ENCODE measurements at places on chromosomes 1 and 21.
A peak's percentile ranks its signal among the peaks of the same experiment; 100 is the strongest.

GRCh38 chr21:34813266-34813894 lies 144.6 kb downstream of the CLIC6 start:
- DNase-seq, result no peak

DNA sequence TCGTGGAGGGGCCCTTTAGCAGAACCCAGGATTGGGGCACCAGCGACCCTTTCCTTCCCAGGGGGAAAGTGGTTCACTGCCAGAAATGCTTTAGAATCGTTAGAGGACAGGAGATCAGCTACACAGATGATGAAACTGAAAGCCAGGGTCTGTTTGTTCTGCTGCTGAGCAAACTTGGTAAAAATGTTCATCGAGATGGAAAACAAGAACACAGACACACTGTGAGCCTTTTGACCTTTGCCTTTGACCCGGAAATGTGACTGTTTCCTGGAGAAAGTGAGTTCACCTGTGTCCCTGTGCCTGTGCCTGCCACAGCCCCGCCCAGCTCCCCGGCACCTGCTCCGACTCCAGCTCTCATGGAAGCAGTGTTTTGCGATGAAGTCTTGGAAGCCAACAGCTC lies 234.3 kb downstream of the CAMTA1 start:
- DNase-seq, result no peak

DNA sequence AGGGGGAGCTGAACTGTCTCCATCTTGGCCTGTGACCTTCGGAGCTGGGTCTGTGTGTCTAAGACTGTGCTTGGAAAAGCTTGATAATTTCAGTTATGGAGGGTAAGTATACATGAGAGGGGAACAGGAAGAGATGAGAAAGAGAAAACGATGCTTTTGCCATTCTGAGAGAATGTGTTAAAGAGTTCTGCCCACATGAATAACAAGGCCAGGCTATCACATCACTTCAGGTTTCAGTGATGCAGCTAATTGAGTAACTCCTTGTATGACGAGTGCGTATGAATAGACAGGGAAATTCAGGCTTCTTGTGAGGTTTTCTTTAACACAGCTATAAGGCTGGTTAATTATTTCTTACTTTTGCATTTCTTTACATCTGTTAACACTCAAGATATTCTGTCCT lies 81.0 kb downstream of the PLPPR5 start:
- no peak for DNase-seq

DNA sequence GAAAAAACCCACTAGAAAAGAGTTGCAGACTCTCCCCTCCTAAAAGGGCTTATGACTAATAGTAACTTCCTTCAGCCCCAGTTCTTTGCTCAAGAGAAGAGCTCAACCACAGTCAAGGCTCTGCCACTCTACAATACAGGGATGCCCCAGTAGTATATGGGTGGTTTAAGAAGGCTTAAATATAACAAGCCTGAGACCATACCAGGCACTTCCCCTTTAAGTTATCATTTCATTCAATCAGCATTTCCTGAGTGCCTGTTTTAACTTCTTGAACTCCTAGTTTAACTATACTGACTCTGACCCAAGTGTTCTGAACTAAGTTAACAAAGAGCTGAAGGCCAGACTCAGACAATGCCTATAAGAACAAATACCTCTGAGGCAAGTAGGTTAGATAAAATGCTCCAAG lies 19.8 kb downstream of the PRPF38A start:
- DNase-seq, result peak; percentile 52

DNA sequence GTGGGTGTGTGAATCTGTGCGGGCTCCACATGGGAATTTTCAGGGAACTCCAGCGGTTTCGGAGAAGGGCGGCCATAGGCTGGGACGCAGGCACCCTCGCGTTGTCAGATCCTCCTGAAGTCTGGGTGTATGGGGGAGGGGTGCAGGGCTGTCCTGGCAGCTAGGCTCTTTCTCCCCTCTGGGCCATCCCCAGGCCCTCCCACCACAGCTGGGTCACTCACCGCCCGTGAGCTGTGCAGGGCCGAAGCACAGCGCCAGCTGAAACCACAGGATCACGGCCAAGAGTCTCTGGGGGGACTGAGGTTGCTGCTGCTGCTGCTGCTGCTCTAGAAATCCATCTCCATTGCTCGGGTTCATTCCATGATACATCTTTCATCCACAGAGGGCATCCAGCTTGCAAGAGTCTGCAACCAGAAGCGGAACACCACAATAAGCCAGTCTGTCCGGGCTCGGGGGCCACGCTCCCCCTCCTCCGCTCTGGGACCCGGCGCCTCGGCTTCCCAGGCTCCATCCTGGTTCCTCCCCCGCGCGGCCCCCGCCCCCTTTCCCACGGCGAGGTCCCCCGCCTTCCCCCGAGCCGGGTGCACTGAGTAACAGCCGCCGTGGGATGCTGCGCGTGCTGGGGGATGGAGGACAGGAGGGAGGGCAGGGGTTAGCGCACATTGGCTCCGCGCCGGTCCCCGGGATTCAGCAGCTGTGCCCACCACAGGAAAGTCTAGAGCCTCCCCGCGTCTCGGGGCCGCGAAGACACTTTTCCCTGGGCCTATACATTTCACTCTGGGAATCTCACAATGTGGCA lies 720 bp downstream of the SUSD4 start:
- DNase-seq, result no peak

- DNase-seq, result no peak
These were observed 1.4 kb downstream of the LAD1 start for GRCh38 chr1:201397675-201398074.

DNA sequence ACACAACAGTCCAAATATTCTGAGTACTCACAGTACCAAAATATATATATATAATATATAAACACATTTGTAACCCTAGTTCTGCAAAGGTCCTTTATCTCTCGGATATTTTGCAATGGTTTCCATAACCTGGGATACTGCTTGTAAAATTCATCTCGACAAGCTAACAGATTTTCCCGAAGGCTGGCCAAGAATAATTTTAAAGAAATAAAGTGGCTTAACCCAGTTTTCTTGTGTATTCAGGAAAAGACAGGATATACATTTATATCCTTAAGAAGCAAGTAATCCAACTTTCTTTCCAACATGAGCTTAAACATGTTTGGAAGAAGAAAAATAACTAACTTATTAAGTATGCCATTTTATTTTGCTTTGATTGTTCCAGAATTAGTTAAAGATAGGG lies 348.7 kb upstream of the RUNX1 start:
- DNase-seq, result no peak

GRCh38 chr1:14467112-14467511 lies 131.4 kb upstream of the KAZN start:
- DNase-seq, result no peak

GRCh38 chr1:155223047-155223446 lies 14.6 kb downstream of the MTX1 start:
- DNase-seq, result no peak

DNA sequence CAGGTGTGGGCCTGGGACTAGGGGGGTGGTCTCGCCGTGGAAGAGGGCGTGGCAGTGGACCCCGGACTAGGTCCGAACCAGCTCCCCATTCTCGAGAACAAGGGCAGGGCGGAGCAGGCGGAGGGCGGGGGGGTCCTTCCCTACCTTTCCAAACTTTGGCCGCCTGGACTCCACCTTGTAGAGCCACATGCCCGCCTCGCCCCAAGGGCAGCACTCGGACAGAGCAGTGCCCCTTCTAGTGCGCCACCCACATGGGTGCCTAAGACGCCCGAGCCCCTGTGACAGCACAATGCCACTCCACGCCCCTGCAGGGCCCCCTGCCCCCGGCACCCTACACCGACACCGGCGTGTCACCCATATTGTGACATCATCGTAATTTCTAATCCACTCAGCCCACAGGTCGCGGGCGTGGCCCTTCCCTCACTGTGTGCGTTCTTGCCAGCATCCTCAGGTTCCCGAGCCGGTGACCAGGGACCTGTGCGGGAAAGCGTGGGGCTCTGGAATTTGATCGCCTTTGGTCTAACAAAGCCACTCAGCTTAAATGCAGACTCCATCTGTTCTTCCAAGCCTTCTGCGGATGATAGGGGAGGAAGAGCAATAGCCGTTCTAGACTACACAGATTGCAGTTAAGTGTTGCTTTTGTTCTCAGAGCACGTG lies 553 bp upstream of the STMN1 start:
- peak; percentile 25 for DNase-seq

DNA sequence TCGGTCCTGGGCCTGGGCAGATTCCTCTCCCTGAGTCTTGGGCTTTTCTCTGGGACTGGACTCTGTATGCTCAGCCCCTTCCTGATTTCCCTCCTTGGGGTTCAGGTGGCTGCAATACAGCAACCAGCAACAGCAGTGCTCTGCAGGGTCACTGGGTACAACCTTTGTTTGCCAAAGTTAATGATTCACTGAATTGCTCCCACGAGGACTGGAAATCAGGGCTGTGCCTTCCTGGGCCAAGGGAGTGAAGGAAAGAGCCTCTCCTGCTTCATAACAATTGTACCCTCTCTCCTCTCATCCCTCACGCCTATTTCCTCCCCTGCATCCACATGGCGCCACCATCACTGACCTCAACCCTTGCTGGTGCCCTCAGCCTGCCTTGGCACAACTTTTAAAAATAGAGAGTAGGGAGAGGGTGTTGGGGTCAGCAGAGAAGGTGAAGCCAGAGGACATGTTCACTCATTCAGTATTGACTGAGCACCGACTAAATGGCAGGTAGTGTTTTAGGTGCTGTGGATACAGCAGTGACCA lies 52.8 kb upstream of the GOLT1A start:
- no peak for DNase-seq

GRCh38 chr21:42467140-42467983 lies 28.7 kb downstream of the RSPH1 start:
- peak; percentile 24 for DNase-seq

DNA sequence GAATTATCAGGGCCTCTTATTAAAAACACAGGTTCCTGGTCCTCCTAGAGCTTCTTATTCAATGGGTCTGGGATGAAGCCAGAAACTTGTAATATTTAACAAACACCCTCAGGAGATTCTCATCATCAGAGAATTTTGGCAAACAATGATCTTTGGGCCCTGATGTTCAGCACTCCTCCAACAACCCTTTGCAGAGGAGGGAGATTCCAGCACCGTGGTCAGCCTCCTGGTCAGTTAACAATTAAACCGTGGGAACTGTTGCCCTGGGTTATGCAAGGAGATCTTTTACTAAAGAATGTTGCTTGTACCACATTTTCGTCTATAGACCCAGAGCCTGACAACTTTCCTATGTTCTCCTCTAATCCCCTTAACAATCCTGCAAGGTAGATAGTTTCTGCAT lies 294.4 kb downstream of the PLPP3 start:
- DNase-seq, result no peak

- no peak for DNase-seq
These were observed 25.3 kb downstream of the CEP104 start for GRCh38 chr1:3831689-3832088.
